ENCODE measurements at places on chromosomes 5 and 9.

- no peak for DNase-seq
Observed at GRCh38 chr9:93372391-93372790, 79.1 kb upstream of the FAM120A start.

GRCh38 chr9:135046739-135047350 is 40.6 kb upstream of the OLFM1 start:
- DNase-seq: no peak

- peak; percentile 36 for DNase-seq
Observed at GRCh38 chr9:82490019-82490499, 501.5 kb downstream of the SPATA31D1 start.

- DNase-seq: no peak
Observed at GRCh38 chr5:152593388-152593787, 188.3 kb upstream of the NMUR2 start.

- DNase-seq: no peak
Observed at GRCh38 chr9:86730163-86730928, 217.0 kb downstream of the GAS1 start.

- no peak for DNase-seq
Observed at GRCh38 chr5:56322592-56322991, 89.5 kb upstream of the ANKRD55 start.

DNA sequence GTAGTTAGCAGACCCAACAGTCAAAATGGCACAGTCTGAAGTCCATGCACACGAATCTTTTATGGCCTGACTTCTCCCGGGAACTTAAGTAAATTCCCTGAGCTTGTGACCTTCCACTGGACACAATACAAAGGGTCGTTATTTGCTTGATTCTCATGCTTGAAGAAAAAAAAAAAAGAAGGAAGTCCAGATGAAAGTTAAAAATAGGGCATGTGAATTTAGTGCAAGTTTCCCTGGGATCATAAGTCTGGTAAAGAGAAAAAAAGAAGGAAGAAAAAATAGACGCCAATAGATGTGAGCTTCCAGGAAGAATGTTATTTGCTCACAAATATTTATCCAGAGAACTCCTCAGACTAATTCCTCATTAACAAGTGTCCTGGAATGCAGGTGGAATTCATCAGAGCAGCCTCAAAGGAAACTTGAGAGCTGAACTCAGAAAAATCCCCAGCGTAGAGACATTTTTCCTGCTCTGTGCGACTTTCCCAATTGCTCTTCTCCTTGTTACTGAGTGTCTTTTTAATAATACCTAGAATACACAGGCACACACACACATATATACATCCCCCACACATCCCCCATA is 616.3 kb downstream of the EBF1 start:
- DNase-seq: no peak

GRCh38 chr5:122789461-122790171 is 14.7 kb downstream of the SNX2 start:
- DNase-seq: no peak

GRCh38 chr5:37247496-37247895 is 1.7 kb downstream of the CPLANE1 start:
- DNase-seq: no peak

DNA sequence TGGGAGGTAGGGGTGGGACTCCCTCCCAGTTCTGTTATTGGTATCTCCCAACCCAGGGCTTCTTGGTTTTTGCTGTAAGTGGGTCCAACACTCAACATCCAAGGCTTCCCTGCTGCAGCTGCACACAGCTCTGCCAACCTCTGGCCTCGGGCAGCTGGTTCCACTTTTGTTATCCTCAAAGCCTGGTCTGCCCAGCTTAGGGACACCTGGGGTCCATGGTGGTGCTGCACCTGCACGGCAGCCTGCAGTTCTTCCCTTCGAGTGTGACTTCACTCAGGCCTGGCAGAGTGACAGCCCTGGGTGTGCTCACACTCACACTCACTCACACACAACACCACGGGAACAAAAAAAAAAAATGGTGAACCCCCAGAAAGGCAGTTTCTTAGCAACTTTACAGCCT is 15.3 kb upstream of the SAP30L start:
- DNase-seq: no peak

DNA sequence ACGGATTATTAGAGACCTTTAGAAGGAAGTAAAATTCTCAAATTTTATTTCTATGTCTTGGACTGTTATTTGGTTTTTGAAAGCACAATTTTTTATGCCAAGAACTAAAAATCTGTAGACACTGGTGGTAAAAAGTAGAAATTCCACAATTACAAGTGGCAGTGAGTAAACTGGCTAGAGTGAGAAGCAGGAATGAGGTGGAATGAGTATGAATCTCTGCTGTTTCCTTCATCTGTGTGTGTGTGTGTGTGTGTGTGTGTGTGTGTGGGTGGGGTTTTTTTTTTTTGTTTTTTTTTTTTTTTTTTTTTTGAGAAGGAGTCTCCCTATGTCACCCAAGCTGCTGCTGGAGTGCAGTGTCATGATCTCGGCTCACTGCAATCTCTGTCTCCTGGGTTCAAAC is 94.2 kb downstream of the TLE4 start:
- DNase-seq: no peak

- no peak for DNase-seq
Observed at GRCh38 chr5:37896159-37896558, 56.3 kb upstream of the GDNF start.

DNA sequence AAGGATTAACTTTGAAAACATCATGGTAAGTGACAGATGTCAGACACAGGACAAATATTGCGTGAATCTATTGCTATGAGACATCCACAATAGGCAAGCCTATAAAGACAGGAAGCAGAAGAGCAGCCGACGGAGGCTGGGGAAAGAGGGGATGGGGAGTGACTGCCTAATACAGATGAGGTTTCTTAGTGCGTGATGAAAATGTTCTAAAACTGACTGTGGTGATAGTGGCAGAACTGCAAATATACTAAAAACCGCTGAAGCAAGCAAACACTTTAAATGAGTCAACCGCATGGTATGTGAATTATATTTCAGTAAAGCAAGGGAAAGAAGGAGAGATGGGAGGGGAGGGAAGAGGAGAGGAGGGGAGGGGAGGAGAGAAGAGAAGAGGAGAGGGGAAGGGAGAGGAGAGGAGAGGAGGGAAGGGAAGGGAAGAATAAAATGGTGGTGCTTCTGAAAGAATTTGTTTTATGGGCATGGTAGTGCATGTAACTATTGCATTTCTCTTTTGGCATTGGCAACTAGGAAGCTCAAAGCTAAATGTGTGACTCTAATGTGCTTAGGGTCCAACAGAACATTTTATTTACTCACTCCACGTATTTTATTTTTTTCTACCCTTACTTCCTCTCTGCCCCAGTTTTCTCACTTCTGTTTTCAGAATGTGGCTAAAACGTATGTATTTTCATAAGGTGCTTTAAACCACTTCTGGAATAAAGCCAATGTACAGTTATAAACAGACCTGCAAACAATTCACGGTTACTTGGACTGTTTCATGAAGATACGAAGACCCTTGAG is 21.3 kb downstream of the AKNA start:
- DNase-seq: peak; percentile 88

GRCh38 chr9:113590991-113591898 is 127.7 kb downstream of the RGS3 start:
- DNase-seq: peak; percentile 81

GRCh38 chr5:164002628-164003027 is 497.2 kb downstream of the MAT2B start:
- DNase-seq: no peak

DNA sequence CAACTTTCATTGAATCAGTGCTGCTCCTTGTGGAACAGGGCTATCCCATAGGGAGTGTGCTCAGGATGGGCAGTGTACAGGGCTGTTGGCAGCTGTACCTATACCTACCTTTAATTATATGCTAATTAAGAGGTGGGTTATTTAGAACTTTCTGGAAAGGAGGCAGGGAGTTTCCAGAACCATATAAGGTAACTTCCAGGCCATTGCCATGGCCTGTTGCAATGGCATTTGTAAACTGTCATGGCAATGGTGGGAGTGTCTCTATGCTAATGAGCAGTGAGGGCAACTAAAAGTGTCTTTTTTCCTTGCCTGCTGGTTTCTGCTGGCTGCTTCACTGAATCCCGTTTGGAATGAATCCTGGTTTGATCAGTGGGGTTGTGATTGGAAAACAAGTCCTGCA is 2.3 kb upstream of the ARHGAP26 start:
- no peak for DNase-seq

- peak; percentile 74 for DNase-seq
Observed at GRCh38 chr5:158456756-158457155, 597.8 kb upstream of the CLINT1 start.

- DNase-seq: peak; percentile 77
Observed at GRCh38 chr5:54135042-54135441, 175.3 kb downstream of the ARL15 start.

GRCh38 chr9:133661846-133662540 is 25.8 kb downstream of the DBH start:
- DNase-seq: no peak

- DNase-seq: no peak
Observed at GRCh38 chr5:35218981-35219380, 11.3 kb downstream of the PRLR start.

GRCh38 chr5:150137168-150137957 is 18.3 kb downstream of the PDGFRB start:
- DNase-seq: peak; percentile 81

- no peak for DNase-seq
Observed at GRCh38 chr9:131429121-131430012, 35.5 kb downstream of the PRRC2B start.

DNA sequence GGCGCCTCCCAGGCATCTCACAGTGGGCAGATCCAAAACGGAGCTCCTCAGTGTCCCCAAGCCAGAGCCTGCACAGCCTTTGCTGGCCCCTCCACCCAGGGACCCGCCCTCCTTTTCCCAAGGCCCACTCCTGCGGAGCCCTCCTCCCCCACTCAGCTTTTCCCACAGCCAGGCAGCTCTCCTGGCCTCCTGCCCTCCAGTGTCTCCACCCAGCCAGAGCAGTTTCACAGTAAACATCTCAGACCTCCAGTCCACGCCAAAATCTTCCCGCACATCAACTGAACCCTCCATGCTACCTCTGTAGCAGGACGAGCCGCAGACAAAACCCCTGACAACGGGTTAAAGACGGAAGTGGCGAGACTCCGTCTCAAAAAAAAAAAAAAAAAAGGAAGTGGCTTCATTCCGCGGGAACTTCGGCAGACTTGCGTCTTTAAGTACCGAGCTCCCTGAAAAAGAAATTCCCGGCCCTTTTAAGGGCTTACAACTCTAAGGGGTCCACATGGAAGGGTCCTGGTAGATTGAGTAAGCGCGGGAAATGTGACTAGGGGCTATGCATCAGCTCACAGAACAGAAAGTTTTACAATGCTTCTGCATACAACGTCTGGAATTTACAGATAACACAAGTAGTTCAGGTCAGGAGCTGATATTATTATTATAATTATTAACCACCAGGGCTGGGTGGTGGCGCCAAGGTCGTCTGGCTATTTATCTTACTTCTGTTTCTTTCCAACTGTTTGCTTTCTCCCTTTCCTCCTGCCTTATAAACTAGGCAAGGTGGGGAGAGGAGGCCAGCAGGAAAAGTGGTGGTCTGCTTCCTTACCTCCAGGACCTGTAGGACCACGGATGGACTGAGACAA is 11.4 kb upstream of the GRIN1 start:
- peak; percentile 24 for DNase-seq

- no peak for DNase-seq
Observed at GRCh38 chr5:57698086-57698485, 215.5 kb upstream of the ACTBL2 start.

DNA sequence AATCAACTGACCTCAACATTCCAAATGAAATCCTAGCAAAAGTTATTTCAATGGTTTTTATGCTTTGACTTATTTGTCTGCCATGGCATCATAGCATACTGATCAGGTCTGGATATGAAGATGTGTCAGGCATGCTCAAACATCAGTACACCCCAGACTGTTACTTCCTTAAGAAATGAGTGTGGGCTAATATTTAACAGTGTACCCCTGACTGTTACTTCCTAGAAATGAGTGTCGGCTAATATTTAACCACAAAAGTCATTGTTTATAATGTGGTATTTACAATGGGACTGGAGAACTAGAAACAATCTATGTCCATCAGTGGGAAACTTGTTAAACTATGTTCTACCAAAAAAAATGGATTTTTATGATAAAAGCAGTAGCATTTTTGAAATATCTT is 38.1 kb upstream of the HNRNPA0 start:
- DNase-seq: no peak

GRCh38 chr9:114988962-114989599 is 58.7 kb upstream of the TNFSF8 start:
- no peak for DNase-seq

GRCh38 chr5:80010754-80011392 is 19.8 kb upstream of the MTX3 start:
- no peak for DNase-seq

GRCh38 chr5:180606215-180606785 is 15.0 kb upstream of the SCGB3A1 start:
- no peak for DNase-seq

DNA sequence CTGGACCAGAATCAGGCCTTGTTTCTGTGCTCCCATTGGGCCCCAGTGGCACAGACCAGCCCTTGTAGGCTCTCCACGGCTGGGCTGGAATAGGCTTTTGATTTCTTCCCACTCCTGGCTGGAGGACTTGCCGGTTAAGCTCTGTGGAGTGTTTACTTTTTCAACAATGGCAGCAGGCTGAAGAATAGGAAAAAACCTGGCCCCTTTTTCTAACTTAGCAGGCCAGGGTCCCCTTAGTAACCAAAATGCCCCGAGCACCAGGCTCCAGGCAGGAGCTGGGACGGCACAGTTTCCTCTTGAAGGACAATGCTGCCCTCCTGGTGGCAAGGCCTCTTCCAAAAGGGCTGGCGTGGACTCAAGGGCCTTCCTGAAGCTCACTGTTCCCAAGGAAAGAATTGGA is 230.3 kb downstream of the CRB2 start:
- DNase-seq: no peak

- peak; percentile 91 for DNase-seq
Observed at GRCh38 chr5:54643685-54644106, 126.1 kb downstream of the SNX18 start.

- no peak for DNase-seq
Observed at GRCh38 chr9:89815903-89816573, 211.2 kb downstream of the GADD45G start.

DNA sequence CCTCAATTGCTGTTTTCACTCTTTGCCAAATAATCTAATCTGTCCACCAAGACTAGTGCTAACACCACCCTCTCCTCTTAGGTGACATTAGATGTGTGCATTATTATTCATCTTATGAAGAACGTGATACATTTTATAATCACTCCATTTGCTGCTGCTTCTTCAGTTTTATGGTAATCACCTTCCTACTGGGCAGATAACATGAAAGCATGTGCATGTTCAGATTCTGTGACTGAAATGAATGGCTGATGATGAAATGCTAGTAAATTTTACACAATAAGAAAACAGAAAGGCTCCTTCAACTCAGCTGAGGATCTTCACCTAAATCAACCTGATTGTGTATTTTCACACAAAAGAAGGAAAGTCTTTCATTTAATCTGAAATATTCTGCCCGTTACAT is 577.6 kb downstream of the CSNK1G3 start:
- DNase-seq: no peak

DNA sequence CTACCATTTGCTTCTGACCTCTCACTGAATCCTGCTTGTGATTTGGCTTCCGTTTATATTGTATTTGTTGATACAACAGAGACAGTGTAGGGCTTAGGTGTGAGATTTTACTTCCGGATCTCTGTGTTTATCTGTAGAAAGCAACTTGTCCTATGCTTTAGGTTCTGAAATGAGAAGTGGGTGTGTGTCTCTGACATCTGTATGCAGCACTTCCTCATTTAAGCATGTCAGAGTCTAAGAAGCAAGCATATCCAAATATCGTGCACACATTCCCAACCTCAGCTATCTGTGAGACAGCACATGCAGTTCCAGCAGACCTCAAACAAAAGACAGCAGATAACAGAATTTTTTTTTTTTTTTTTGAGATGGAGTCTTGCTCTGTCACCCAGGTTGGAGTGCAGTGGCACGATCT is 16.3 kb downstream of the KLF9 start:
- no peak for DNase-seq

GRCh38 chr5:13659391-13659790 is 285.1 kb downstream of the DNAH5 start:
- peak; percentile 1 for DNase-seq
